AG04450 (cell line): ENCODE measurements at places on chromosomes 2 and 18.

DNA sequence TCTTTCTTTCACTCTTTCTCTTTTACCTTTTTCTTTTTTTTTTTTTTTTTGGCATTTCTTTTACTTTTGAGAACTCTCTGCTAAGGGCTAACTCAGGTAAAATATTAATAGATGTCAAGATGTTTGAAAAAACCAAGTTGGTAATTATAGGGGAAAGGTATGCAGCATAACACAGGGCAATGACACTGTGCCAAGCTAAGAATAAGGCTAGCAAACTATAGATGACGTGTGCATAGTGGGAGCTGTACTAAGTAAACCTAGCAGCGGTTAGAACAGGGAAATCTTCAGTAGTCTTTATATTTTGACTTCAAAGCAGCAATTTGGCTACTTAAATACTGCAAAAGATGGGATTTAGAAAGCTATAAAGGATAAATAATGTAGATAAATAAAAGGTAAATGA, 415.4 kb upstream of the RGPD4 start:
- DNase-seq, result no peak

DNA sequence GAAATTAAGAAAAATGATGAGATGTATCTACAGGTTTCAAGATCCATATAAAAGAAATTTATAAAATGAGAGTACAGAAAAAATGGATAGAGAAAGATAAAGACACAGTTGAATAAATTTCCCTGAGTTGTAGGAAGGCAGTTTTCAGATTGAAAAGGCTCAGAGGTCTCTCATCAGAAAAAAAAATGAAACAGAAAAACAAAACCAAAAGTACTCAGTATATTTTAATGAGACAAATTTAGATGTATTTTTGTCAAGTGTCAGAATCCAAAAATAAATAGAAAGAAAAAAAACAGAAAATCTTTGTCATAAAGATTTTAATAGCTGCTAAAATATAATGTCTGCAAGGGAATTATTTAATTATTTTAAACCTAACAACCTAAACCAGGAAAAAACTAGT, 520.5 kb downstream of the KCNJ3 start:
- DNase-seq, result no peak

- DNase-seq, result no peak
Observed at GRCh38 chr18:77111449-77111848, 21.1 kb downstream of the MBP start.

DNA sequence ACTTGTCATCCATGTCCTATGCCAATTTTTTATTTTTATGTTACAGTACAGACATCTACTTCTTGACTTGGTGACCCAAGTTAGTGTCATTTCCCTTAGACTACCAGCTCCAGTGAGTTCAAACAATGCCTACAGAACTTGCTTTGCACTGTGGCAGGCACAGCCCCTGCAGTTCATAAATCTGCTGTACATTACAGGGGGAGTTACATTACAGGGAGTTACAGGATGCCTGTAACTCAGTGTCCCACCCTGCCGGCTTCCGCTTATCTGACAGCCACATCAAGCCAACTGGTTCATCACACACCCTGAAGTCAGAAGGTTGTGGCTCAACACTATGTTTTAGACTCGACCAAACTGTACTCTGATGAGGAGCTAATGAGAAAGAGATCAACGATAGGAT, 7.8 kb upstream of the NPAS2 start:
- no peak for DNase-seq

DNA sequence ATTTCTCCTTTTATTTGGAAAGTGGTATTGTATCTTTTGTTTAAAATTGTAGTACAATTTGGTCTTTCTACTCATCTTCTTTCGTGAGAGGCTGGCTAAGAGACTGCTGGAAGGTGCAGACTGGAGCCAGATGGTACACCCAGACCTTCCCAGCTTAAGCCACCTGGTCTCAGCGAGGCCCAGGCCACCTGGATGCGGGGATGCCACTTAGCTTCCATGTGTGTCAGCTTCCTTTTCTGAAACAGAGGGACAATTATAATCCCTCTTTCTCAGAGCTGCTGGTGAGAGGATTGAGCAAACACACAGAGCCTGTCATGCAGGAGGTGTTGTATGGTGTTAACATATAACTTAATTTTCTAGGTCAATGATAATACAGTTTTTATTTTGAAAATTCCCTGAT, 17.4 kb downstream of the FARP2 start:
- no peak for DNase-seq

- DNase-seq, result no peak
Observed at GRCh38 chr18:31710826-31711225, 26.4 kb upstream of the B4GALT6 start.

DNA sequence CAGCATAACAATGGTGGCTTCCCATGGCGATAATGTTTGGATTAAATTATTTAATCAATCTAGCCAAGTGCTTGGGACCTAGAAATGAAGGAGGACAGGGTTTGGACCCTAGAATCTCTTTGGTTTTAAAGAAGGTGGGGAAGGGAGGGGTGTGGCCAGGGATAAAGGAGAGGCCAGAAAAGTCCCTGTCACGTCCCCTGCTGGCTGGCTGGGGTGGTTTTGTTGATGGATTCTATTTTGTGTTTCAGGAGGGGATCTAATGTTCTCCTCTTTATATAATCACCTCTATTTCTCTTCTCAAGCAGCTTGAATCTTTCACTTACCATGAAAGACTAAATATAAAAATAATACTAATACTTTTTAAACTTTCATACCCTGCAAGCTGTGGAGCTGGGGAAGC, 52.6 kb upstream of the GALR1 start:
- no peak for DNase-seq

- peak; percentile 95 for DNase-seq
Observed at GRCh38 chr2:239328351-239329191, 72.2 kb downstream of the HDAC4 start.

DNA sequence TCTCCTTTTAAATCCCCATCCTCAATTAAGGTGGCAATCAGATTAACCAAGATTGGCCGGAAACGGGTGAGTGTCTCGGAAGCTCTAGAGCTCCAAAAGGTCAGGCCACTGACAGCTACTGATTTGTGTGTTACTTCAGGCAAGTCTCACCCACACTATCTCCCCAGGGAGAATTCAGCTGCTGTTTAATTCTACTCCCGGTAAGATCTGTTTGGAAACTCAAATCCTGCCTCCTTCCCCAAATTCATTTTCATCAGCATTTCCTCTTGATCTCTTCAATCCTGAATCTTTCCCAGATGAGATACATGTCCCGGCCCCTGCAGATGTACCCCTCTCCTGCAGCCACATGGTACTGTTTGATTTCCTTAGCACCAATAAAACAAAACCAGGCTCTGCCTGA, 34.9 kb downstream of the EFR3B start:
- DNase-seq, result no peak

DNA sequence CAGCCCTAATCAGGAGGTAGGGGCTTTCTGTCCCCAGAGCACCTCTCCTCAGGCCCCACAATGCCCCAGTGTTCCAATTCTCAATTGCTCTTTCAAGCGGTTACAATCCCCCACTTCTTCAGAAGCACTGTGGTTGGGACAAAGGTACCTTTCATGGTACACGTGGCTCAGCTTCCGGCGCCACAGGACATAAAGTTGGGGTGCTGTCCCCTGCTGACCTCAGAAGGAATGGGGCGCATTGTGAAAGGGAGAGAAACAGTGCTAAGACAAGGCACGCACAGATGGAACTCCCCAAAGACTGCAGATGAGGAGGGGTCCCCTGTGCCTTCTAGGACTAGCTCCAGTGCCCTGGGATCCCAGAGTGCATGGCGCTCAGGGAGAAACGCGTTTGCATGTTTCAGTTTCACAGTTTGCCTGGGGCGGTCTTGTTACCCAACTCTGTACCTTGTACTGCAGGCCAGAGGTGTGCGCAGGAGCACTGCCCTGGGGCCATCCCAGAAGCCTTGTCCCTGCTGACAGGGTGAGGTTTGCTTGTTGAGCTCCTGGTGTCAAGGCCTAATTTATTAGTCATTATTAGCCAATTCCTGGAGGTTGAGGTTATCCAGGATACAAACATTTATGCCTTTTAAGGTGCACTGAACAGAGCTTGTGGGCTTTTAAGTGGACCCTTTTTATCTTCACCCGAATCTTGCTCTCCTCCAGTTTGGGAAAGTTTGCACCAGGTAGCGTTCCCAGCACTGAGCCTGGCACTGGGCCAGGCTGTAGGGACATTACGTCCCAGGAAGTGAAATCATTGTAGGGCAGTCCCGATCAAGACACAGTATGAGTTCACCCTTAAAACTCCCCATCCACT, 7.6 kb downstream of the CNDP1 start:
- DNase-seq, result no peak

- DNase-seq, result no peak
Observed at GRCh38 chr18:78237864-78238263, 741.8 kb upstream of the SALL3 start.

DNA sequence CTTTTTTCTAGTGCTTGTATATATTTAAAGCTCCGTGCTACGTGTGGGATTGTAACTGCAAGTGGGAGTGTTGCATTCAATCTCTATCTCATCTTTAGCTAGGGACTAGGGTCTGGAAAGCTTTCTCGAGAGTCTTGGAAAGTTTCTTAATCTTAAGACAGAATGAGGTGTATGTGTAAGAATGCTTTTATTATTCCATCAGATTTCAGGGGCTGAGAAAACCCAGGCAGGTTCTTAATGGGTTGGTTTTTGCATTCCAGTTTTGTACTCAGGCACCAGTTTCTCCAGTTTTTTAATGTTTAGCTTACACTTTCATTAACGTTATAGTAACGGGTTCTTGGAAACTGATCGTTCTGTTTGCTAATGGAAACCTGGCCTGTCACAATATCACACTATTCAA, 20.3 kb downstream of the MRPL19 start:
- no peak for DNase-seq

- no peak for DNase-seq
Observed at GRCh38 chr18:24734058-24734457, 273.6 kb downstream of the HRH4 start.

DNA sequence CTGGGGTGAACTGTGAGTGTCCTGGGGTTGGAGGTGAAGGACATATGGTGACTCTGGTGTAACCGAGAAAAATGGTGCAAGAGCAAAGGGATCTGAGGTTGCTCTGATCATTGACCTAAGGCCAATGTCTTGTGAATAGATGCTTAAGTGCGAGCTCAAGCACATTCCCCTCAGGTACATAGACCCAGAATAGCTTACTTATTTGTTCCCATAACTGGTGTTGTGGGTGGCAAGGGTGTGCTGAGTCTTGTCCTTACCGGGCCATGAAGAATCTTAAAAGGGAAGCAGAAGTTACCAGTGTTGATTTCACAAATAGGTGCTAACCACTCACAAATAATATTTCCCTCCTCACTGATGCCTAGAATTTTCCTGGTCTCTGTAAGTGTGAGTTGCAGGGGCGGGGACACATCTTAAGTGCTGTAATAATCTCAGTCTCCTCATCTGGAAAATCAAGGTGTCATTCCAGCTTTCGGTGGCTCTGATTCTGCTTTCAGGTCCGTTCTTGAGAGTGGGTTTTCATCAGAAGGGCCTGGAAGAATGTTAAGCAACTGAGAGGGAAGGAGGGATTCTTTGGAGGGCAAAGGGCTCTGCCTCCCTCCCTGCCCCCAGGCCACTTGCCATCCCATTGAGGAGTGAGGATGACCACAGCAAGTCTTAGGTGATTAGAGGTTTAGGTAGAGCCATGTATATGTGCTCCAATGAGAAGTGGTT, 54.9 kb downstream of the LIPG start:
- DNase-seq, result no peak

- DNase-seq, result no peak
Observed at GRCh38 chr2:106537047-106537446, 49.9 kb downstream of the CD8B2 start.

GRCh38 chr2:88654714-88655113, 27.4 kb upstream of the EIF2AK3 start:
- peak; percentile 24 for DNase-seq

DNA sequence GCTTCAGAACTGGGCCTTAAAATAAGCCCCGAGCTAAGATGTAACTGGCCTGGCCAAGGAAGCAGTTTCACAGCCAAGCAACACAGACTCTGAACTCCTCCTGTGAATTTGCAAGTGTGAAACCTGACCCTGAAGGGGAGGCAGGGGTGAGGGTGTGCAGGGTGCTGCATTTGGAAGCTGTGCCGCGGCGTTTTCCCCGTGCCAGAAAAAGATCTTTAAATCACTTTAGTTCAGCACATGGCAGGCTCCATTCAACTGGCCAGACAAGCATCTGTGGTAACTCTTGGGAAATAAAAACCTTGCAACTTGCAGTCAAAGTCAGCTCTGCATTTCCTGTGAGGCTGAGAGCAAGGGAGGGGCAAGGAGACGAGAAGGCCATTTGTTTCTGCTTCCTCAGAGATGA, 209.3 kb upstream of the SOX11 start:
- DNase-seq, result no peak

GRCh38 chr2:165469417-165469816, at the start of gene CSRNP3:
Gene CSRNP3, plus strand, starts transcription at chr2:165469698. Its CDS starts 125,368 bp downstream, at chr2:165595066.
- DNase-seq, result peak; percentile 51

DNA sequence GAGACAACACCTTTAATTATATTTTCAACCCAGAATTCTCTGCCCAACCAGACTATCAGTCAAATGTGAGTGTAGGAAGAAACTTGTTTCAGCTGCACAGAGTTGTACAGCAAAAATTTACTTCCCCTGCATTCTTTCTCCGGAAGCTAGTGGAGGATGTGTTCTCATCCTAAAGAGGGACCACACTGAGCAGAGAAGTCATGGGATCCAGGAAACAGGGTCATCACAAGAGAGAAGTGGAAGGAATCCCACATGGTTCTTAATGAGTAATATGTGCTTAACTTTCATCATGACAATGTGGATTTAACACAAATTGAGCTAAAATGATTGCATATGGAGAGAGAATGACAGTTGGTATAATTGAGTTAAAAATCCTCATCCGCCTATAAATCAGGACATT, 78.2 kb downstream of the INPP4A start:
- no peak for DNase-seq

GRCh38 chr18:28607991-28608390, 431.1 kb upstream of the CDH2 start:
- no peak for DNase-seq

DNA sequence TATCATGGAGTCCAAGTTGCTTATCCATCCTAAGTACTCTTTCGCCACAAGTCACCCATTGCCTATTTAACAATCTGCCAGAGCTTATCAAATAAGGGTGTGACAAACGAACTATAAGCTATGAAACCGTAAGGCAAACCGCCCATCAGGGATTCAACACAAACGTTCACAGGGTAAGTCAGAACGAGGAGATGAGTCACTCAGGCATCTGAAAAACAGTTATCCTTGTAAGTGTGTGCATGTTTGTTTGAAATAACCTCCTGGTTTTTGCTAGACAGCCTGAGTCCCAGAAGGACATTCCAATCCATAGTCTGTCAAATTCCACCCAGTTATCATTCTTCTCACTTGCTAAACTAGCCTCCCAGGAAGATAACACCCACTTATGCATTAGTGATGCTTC, 299.1 kb downstream of the PAX3 start:
- peak; percentile 67 for DNase-seq

- no peak for DNase-seq
Observed at GRCh38 chr2:150759106-150759505, 271.6 kb upstream of the RND3 start.

DNA sequence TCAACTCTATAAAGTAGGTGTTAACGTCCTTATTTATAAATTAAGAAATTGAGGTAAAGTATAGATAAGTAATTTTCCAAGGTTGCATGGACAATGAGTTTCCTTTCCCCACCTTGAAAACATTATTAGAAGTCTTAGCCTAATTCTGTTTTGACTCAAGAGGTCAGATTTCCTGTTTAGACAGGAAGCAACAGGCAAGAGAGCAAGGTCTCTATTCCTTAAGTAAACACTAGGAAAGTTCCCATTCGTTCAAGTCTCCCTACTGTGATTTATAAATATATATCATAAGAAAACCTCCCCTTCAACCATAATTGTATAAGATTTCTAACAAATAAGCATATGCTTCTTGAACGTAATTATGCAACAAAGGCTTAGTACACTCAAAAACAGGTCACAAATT, 40.3 kb downstream of the CLASP1 start:
- no peak for DNase-seq
